ENCODE measurements at places on chromosomes 2 and 18. TPM values are rescaled to one million over a fixed set of nuclear protein-coding genes. Genes with fewer than 3 reads are reported as not detected.

Gene ANKRD62
- not detected for polyA plus RNA-seq

Gene GKN2
- polyA plus RNA-seq: not detected

Gene PKDCC
- polyA plus RNA-seq: 67.7 TPM

Gene BBS5
- 2.3 TPM for polyA plus RNA-seq

Gene SPAST
- 4.6 TPM for polyA plus RNA-seq

Gene DSC1
- not detected for polyA plus RNA-seq
